Epithelial cell of alveolus of lung (primary cell): ENCODE measurements at places on chromosomes 6 and 20. TPM values are rescaled to one million over a fixed set of nuclear protein-coding genes. Genes with fewer than 3 reads are reported as not detected.

Gene PRIM2
- 10.5 and 25.6 TPM in 2 replicates for total RNA-seq

Gene BCAS1
- not detected in 2 replicates for total RNA-seq

Gene SLC17A3
- not detected in 2 replicates for total RNA-seq

Gene TMEM14B
- 85.6 and 103 TPM in 2 replicates for total RNA-seq

Gene OR2J2
- not detected in 2 replicates for total RNA-seq

Gene TSBP1
- not detected in 2 replicates for total RNA-seq

Gene SSTR4
- not detected in 2 replicates for total RNA-seq

Gene HIVEP2
- total RNA-seq = 10.7 and 14.8 TPM in 2 replicates

Gene OR12D3
- not detected in 2 replicates for total RNA-seq

Gene C6orf132
- total RNA-seq = 1.5 and 3.9 TPM in 2 replicates

Gene TMEM170B
- 0.88 and 1.0 TPM in 2 replicates for total RNA-seq

Gene MDFI
- total RNA-seq = 38.1 and 123 TPM in 2 replicates

Gene HMGA1
- total RNA-seq = 452 and 889 TPM in 2 replicates

Gene GJA1
- total RNA-seq = 153 and 187 TPM in 2 replicates

Gene BEND6
- total RNA-seq = 4.1 and 5.3 TPM in 2 replicates

Gene WFDC13
- total RNA-seq = not detected in 2 replicates

Gene MTFR2
- total RNA-seq = 3.1 and 8.0 TPM in 2 replicates

Gene LATS1
- total RNA-seq = 13.3 and 19.3 TPM in 2 replicates

Gene ALDH8A1
- 0.26 and 0.32 TPM in 2 replicates for total RNA-seq
